ENCODE measurements at places on chromosomes 6 and 20. TPM values are rescaled to one million over a fixed set of nuclear protein-coding genes. Genes with fewer than 3 reads are reported as not detected.

- H3K27me3 ChIP-seq = no peaks in the 10 kb centered on the region
- no peaks in the 10 kb centered on the region for H3K4me1 ChIP-seq
- no peak overlapping the region for H3K27ac ChIP-seq
- H3K4me3 ChIP-seq = no peak overlapping the region
- no peak for DNase-seq
Observed at GRCh38 chr6:88339761-88340160, 173.6 kb upstream of the CNR1 start.

- peaks cover 11% of the 10 kb centered on the region for H3K4me1 ChIP-seq
- peak overlapping the region; percentile 43 for H3K27ac ChIP-seq
- peaks cover 2% of the 10 kb centered on the region for H3K36me3 ChIP-seq
Observed at GRCh38 chr6:152270301-152270925, 366.7 kb downstream of the SYNE1 start.

TBCC gene
- 14.7 TPM for total RNA-seq

- no peak overlapping the region for H3K27ac ChIP-seq
- peaks cover 16% of the 10 kb centered on the region for H3K4me1 ChIP-seq
- H3K4me3 ChIP-seq = no peak overlapping the region
- H3K36me3 ChIP-seq = peaks cover 6% of the 10 kb centered on the region
- no peak for DNase-seq
Observed at GRCh38 chr6:70563530-70563929, 3.2 kb upstream of the SDHAF4 start.

GRCh38 chr20:51696304-51697071, 71.7 kb downstream of the ATP9A start:
- no peaks in the 10 kb centered on the region for H3K36me3 ChIP-seq
- no peak for DNase-seq
- no peak overlapping the region for H3K27ac ChIP-seq
- no peak overlapping the region for H3K4me3 ChIP-seq
- H3K27me3 ChIP-seq = peaks cover 18% of the 10 kb centered on the region
- peaks cover 16% of the 10 kb centered on the region for H3K4me1 ChIP-seq

DNA sequence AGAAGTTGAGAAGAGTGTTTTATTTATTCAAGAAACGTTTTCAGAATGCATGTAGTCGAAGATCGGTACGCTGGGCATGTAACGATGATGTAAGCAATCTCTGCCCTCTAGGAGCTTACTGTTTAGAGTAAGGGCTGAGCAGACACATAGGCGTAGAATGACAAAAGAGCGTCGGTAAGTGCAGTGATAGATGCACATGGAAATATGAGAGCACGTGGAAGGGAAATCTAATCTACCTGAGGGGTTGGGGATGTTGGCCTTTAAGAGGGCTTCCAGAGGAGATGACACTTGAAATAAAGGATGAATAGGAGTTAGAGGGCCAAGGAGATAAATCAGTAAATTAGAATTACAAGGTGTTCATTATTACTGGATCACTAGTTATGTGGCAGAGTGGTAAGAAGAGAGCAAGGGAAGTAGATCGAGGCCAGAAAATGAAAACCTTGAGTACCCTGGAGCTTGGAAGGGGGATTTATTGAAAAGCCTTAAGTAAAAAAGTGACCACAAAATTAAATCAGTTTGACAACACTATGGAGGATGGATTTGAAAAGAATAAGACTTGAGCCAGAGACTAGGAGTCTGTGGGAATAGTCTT, 782 bp downstream of the TRMT11 start:
- DNase-seq = no peak
- no peak overlapping the region for H3K27ac ChIP-seq
- H3K4me1 ChIP-seq = peaks cover 12% of the 10 kb centered on the region
- H3K36me3 ChIP-seq = no peaks in the 10 kb centered on the region
- H3K4me3 ChIP-seq = no peak overlapping the region

DNA sequence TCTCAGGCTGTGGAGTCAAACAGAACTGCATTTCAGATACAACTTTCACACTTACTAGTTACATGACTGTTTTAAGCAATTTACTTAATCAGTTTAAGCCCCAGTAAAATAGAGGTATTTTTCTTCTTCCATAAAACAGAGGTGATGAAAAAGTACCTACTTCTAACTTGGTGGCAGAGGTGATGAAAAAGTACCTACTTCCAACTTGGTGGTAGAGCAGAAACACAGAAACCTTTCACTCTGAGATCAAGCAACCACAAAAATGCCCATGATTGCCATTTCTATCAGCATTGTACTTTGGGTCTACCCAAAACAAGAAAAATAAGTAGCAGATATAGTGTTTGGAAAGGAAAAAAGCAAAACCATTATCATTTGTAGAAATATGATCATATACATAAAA, 148.7 kb downstream of the OPRM1 start:
- H3K36me3 ChIP-seq = peaks cover 62% of the 10 kb centered on the region
- H3K27me3 ChIP-seq = no peaks in the 10 kb centered on the region
- H3K4me3 ChIP-seq = no peak overlapping the region

- H3K36me3 ChIP-seq = no peaks in the 10 kb centered on the region
- peaks cover 7% of the 10 kb centered on the region for H3K27me3 ChIP-seq
- H3K27ac ChIP-seq = no peak overlapping the region
Observed at GRCh38 chr20:58039274-58040092, 189.0 kb downstream of the ANKRD60 start.

DNA sequence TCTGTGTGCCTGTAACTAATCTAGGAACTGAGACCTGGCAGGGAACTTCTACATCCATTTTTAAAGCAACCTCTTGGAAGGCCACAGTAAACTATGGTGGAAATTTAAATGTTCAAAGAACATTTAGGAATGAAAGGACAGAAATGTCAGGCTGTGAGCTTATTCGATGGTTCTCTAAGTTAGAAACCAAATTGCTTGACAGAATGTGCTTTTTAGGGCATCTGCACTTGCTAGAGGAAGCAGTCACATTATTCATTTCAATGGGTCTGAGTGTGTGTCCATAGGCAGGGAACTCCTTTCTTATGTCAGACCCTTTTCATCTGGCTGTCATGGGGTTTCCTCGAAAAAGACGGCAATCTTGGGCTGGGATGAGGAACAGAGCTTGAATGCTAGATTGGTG, 84.4 kb downstream of the PPP1R14C start:
- H3K4me3 ChIP-seq = no peak overlapping the region
- no peak overlapping the region for H3K27ac ChIP-seq
- H3K36me3 ChIP-seq = no peaks in the 10 kb centered on the region
- no peak for DNase-seq
- peaks cover 21% of the 10 kb centered on the region for H3K27me3 ChIP-seq
- peaks cover 2% of the 10 kb centered on the region for H3K4me1 ChIP-seq

SIRPG gene
- 34.3 TPM for total RNA-seq

DNA sequence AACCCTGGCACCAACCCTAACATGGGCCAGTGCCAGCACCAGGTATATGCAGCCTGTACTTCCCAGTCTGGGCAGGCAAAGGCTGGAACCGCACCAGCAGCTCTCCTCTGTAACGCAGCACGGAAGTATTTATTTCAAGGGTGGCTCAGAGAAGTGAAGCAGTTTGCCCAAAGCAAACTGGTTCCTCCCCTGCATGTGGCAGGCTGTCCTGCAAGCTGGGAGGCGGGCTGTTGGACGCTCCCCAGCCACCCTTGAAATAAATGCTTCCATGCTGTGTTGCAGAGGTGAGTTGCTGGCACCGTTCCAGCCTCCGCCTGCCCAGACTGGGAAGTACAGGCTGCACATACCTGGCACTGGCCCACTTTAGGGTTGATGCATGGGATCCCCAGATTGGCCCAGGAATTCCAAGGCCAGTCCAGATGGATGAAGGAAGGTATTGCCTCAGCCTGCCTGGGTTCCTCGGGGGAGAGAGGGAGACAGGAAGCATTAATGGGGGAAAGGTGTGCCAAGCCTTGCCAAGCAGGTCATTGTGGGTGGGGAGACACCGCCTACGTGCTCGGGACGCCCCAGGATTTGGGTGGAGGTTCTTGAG, 49.8 kb downstream of the PPARD start:
- peaks cover 56% of the 10 kb centered on the region for H3K4me1 ChIP-seq
- DNase-seq = no peak
- no peaks in the 10 kb centered on the region for H3K27me3 ChIP-seq
- H3K4me3 ChIP-seq = no peak overlapping the region
- no peak overlapping the region for H3K27ac ChIP-seq
- no peaks in the 10 kb centered on the region for H3K36me3 ChIP-seq

PLN gene
- not detected for total RNA-seq

CCN6 gene
- 0.32 TPM for total RNA-seq

OR2J1 gene
- total RNA-seq = not detected

DNA sequence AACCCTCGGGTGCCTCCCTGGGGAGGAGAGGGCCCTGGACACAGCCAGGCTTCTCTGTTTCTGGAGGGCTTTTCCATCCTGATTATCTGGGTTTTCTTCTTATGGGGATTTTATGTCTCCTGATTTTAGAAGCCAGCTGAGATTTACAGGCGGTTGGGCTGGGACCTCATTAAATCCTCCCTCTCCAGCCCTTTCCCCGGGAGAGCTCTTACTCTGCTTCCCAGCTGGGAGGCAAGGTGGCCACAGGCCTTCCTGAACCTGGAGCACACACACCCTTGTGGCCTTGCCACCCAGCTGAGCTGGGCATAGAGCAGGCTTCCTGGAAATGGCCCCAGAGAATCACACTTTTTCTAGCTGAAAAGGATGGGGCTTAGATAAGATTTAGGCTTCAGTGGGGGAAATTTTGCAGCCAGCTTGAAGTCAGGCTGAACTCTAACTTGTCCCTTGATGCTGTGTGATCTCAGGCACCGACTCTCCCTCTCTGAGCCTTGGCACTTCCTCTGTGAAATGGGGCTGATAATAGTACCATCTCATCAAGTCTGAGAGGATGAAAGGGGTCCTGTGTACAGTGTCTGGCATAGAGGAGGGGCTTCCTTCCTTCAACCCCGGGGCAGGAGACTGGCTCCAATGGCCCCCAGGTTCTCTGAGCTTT, 16.6 kb downstream of the VSTM2L start:
- H3K4me1 ChIP-seq = peaks cover 24% of the 10 kb centered on the region
- no peak overlapping the region for H3K4me3 ChIP-seq
- H3K36me3 ChIP-seq = no peaks in the 10 kb centered on the region
- H3K27ac ChIP-seq = no peak overlapping the region

- peak overlapping the region; percentile 84 for H3K27ac ChIP-seq
- H3K36me3 ChIP-seq = peaks cover 2% of the 10 kb centered on the region
- peaks cover 43% of the 10 kb centered on the region for H3K4me1 ChIP-seq
Observed at GRCh38 chr6:113969888-113970804, 802 bp downstream of the HDAC2 start.

TTI1 gene
- 35.6 TPM for total RNA-seq

GRCh38 chr6:148578489-148578814, 168.4 kb upstream of the UST start:
- H3K4me1 ChIP-seq = peaks cover 5% of the 10 kb centered on the region
- H3K27ac ChIP-seq = no peak overlapping the region
- peaks cover 37% of the 10 kb centered on the region for H3K27me3 ChIP-seq

GRCh38 chr20:42447270-42447669, 742.4 kb downstream of the PTPRT start:
- H3K4me1 ChIP-seq = no peaks in the 10 kb centered on the region
- no peak for DNase-seq
- no peak overlapping the region for H3K27ac ChIP-seq
- no peak overlapping the region for H3K4me3 ChIP-seq

DNA sequence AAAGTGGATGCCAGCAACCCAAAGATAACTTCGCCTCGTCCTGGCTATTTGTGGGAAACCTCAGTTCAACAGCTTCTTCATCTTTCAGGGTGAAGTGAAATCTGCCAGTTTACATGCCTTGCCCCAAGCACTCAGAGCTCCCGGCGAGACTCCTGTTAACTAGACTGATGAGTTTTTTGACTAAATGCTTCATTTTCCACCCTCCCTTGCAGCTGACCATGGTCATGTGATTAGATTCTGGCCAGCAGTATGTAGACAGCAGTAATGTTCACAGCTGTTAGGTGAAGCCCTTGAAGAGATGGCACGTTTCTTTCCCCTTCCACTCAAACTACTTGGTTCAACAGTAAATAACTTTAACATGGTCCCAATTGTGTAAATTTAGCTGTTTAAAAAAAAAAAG, 718.8 kb upstream of the FLRT3 start:
- no peak overlapping the region for H3K4me3 ChIP-seq
- no peaks in the 10 kb centered on the region for H3K27me3 ChIP-seq
- H3K27ac ChIP-seq = no peak overlapping the region

SLC17A3 gene
- 0.33 TPM for total RNA-seq

GRCh38 chr6:20409427-20409971, 7.8 kb downstream of the E2F3 start:
- peak; percentile 25 for DNase-seq
- H3K27me3 ChIP-seq = no peaks in the 10 kb centered on the region
- H3K4me1 ChIP-seq = peaks cover 70% of the 10 kb centered on the region
- H3K27ac ChIP-seq = peak overlapping the region; percentile 75
- peaks cover 62% of the 10 kb centered on the region for H3K36me3 ChIP-seq
- no peak overlapping the region for H3K4me3 ChIP-seq

- H3K36me3 ChIP-seq = no peaks in the 10 kb centered on the region
- no peak overlapping the region for H3K4me3 ChIP-seq
- no peak for DNase-seq
- H3K4me1 ChIP-seq = no peaks in the 10 kb centered on the region
Observed at GRCh38 chr6:92684386-92684785, 735.0 kb downstream of the EPHA7 start.

CFAP61 gene
- total RNA-seq = 0.39 TPM

LY6G6D gene
- not detected for total RNA-seq

CDSN gene
- not detected for total RNA-seq

DNA sequence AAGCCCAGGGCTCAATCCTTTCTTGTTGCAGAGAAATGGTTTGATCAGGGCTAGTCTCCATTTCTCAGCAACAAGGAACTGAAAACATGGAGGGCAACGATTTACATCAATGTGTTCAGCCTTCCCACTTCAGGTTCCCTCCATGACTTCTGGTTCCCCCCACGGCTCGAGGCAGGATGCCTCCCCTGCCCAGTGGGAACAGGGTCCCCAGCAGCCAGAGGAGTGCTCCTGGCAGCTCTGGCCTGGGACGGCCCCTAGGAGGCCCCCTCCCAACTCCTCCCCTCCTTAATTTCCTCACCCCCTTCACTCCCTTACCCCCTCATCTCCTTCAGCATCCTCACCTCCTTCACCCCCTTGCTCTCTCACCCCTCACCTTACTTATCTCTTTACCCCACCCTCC, 283.8 kb downstream of the CDC5L start:
- H3K4me1 ChIP-seq = no peaks in the 10 kb centered on the region
- H3K27ac ChIP-seq = no peak overlapping the region
- DNase-seq = no peak
- no peaks in the 10 kb centered on the region for H3K36me3 ChIP-seq

DNA sequence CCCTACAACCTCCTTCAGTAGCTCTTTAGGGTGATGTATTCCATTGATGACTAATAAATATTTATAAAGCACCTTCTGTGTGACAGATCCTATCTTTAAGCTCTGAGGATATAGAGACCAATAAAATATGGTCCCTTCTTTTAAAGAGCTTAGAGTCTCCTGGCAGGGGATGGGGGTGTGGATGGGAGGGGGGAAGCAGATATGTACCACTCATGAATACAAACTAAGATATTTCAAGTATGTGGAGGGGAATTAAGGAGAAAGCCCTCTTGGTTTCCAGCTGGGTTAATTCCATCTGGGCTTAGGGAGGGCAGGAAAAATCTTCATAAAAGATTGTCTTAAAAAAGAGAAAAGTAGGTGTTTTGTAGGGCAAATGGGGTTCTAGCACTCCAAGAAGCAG, 21.6 kb upstream of the FBXO9 start:
- H3K4me1 ChIP-seq = peaks cover 11% of the 10 kb centered on the region
- H3K4me3 ChIP-seq = no peak overlapping the region
- H3K27ac ChIP-seq = no peak overlapping the region
- no peak for DNase-seq
